ENCODE measurements at places on chromosomes 7 and 10.

DNA sequence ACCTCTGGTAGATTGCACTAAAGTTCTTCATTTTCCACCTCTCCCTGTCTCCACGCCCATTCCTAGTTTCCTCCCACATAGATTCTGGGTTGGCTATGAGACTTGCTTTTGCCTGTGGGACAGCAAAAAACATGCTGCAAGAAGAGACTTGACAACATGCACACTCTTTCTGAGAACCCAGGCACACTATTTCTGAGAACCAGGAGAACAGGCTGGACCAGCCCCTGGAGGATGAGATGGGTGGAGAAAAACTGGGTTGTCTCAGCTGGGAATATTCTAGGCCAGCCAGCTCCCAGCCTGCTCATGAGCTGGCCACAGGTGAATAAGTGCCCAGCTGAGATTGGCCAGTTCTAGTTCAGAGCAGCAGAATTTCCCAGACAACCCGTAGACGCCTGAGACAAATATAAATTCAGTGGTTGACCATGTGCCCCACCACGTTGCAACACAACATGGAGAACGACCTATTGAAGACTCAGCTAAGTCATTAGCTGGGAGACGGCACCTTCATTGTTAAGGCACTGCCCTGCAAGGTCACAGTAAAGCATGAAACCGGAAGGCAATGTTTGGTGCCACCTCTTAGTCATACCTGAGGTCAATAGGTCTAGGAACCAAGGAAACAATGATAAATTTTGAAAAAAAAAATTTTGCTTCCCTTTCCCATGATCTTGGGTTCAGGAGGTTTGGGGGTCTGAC, 92.7 kb upstream of the AKR1E2 start:
- no peak for DNase-seq

GRCh38 chr10:3652886-3653285, 132.1 kb downstream of the KLF6 start:
- no peak for DNase-seq

DNA sequence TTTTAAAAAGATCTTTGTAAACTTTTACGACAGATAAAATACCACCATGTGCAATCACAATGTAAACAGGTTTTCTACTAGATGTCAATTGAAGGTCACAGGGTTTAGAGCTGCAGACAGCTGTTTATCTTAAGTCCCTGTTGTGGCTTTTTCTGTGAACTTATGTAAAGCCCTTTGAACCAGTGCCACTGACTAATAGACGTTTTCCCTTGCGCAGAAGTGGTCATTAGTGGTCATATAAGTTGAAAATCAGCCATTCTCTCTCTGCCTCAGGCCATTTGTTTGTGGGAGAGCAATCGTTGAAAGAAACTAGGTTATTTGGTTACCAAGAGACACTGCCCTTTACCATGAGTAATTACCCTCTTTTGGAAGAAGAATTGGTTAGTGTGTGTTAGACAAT, 23.9 kb downstream of the CACNB2 start:
- DNase-seq, result no peak

DNA sequence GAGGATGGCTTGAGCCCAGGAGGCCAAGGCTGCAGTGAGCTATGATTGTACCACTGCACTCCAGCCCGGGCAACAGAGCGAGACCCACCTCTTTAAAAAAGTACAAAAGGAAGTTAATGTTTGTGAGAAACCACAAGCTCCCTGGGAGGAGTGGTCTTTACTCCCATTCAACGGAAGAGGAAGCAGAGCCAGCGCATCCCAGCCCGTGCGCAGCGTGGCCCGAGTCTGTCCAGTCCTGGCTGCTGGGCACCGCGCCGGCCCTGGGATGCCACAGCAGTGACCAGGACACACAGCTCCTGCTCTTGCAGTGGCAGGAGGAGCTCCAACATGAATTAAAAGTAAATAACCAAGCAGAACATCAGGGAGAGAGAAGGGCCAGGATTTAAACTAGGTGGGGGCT, 68.4 kb downstream of the ELFN1 start:
- DNase-seq, result no peak

GRCh38 chr7:85554236-85555178, 367.7 kb upstream of the SEMA3D start:
- DNase-seq, result no peak

- no peak for DNase-seq
These were observed 118.0 kb upstream of the PRSS58 start for GRCh38 chr7:142375710-142376313.

- no peak for DNase-seq
These were observed 108.0 kb downstream of the TWIST1 start for GRCh38 chr7:19009241-19009935.

DNA sequence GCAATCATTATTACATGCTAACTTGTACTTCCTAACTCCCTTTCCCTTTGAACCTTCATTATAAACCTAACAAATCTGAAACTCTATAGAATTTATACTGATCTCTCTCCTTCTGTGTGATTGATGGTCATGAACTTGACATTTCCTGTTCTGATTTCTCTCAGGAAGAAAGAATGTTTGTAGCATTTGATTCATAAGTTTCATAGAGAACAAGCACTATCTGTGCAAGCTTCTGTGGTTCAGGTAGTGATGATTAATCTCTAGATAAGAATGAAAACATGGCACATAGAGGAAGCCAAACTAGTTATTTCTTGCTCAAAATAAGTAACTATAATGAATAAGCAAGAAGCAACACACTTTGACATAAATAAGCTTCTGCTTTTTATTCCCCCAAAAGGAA, 34.2 kb downstream of the TFPI2 start:
- no peak for DNase-seq

DNA sequence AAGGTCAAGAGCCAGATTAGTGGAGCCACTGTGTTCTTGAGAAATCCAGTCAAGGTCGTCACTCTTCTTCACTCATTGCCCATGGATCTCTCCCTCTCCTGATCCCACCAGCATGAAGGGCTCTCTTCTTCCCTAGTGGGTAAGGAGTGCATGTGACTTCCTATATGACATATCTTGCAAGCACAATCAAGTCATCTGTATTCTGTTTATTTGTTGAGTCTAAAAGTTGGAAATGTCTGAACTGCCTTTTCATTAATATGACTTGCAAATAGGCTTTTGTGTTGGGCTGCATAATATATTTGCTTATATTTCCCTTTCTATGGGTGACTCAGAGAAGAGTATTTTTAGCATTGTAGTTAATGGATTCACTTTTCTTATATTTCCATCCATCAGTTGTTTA, 313.7 kb upstream of the KMT2E start:
- DNase-seq, result no peak

DNA sequence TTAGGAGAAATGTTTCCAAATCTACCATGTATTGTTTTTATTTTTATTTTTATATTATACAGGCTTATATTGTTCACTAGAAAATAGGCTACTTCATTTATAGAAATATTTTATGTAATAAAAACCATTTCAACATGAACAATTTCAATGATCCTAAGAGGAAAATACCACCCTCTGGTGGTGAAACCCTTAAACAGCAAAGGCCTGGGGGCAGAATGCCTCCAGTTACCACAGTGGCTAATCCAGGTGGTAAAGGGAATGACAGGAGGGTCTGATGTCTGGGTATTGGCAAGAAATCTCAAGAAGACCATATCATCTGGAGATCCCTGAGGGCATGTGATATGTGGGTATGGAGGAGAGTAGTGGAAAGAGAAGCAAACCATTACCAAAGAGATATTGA, 19.3 kb downstream of the MACC1 start:
- no peak for DNase-seq

DNA sequence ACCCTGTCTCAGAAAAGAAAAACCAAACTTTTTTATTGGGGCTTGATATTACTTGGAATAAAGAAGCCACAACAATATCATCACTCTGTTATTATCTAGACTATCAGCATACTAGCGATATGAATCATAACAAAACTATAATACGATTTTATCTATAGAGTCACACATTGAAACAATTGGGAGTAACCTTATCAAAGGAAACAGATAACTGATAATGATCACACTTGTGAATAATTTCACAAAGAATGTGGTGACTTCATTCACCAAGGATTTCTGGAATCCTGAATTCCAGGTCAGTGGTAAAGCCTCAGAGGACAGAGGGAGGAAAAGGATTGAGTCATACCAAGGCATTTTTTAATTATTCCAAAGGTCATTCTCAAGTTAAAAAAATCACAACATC, 32.1 kb upstream of the NMT2 start:
- no peak for DNase-seq

GRCh38 chr7:143385891-143386781, 5.0 kb downstream of the ZYX start:
- no peak for DNase-seq

DNA sequence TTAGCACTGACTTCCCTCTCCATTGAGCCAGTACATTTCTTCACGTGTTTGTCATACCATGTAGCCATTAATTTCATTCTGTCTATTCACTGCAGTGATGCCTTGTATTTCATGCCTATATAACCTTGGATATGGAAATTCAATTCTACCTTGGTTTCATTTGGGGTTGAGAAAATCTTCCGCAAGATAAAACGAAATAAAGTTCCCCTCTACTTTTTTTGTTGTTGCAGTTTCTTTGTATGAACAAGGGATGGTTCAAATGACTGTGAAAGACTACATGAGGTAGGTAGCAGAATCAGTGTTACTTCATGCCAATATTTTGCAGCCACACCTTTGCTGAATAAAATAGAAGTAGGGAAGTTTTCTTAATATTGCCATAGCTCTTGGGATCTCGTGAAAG, 55.6 kb downstream of the ITPRID1 start:
- no peak for DNase-seq

- DNase-seq, result no peak
These were observed 59.4 kb downstream of the MAD1L1 start for GRCh38 chr7:2173189-2173827.

DNA sequence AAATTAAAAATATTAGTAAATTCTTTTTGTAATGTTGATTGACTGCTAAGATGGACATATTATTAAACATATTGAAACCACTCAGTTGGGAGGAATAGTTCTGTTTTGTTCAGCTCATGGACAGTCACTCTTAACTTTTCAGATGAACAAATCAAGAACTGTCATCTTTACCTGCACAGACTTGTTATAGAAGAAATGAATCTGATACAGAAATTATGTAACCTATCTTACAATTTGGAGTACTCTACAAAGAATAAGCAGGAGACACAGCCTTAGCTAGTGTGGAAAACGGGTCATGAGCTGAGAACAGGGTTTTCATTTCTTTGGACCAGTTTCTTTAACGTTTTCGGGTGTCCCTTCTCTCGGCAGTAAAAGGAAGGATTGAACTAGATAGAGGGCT, 1.2 kb upstream of the ANLN start:
- DNase-seq, result no peak

DNA sequence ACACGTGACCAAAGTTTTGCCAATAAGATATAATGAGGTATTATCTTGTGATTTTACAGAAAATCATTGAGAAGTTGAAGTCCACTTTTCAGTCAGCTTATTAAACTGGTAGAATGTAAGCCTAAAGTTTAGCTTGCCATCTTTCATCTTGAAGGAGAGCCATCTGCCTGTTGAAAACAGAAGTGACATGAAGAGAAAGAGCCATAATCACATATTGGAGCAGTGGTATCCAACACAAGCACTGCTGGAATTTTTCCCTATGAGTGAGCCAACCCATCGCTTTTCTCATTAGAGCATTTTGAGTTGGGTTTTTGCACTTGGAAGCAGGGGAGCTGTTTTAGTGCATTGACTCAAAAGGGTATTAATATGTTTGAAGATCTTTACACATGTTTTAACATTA, 117.6 kb upstream of the FERD3L start:
- no peak for DNase-seq

DNA sequence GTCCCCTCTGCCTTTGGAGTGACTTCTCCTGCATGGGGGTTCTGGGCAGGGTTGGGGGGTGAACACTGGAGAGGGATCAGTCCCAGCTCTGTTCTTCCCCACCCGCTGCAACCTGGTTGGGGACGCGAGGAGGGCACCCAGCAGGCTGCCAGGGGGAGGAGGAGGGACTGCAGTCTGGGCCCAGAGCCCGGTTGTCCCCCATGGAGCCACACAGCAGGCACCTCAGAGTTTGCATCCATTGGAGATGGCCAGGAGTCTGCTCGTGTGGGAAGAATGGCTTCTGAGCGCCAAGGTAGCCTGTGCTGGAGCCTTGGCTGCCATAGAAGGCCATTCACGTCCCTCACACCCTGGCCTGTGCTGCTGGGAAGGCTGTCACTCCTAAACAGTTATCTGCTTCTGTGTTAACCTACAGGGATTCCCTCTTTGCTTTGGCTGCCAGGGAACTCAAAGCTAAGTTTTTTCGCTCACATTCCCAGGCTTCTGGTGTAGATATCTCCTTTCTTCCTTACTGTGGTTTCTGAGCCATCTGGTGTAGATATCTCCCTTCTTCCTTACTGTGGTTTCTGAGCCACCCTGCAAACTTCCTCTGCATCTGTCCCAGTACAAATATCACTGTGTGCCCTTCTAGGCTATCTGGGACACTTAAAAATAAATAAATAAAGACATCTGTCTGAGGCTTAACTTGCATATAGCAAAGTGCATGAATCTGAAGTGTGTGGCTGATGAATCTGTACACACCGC, 133.7 kb downstream of the LHPP start:
- no peak for DNase-seq

- DNase-seq, result no peak
These were observed 88.0 kb upstream of the TNS3 start for GRCh38 chr7:47669901-47670384.

- no peak for DNase-seq
These were observed 6.0 kb downstream of the FXYD4 start for GRCh38 chr10:43377424-43377883.

GRCh38 chr10:97771913-97772823, at the start of gene SFRP5:
Gene SFRP5 (minus strand): TSS chr10:97771999. CDS start chr10:97771833, 166 bp downstream.
- no peak for DNase-seq

DNA sequence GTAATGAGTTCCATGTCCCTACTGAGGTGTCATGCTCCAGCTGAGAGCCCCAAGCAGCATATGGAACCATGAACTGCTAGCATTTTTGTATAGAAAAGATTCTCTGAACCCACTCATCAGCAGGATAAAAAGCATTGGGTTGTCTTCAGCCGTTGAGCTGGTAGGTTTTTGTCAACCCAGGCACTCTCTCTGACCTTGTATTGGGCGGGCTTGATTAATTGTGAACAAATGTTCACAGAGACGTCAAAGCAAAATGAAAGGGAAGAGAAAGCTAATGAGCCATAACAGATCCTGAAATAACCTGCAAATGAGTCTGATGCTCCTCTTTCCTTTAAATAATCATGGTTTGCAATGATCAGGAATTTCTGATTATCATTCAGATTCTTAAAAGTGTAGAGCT, 924.7 kb upstream of the CELF2 start:
- DNase-seq, result no peak

GRCh38 chr7:47771336-47771989, 176.8 kb downstream of the PKD1L1 start:
- DNase-seq, result no peak

DNA sequence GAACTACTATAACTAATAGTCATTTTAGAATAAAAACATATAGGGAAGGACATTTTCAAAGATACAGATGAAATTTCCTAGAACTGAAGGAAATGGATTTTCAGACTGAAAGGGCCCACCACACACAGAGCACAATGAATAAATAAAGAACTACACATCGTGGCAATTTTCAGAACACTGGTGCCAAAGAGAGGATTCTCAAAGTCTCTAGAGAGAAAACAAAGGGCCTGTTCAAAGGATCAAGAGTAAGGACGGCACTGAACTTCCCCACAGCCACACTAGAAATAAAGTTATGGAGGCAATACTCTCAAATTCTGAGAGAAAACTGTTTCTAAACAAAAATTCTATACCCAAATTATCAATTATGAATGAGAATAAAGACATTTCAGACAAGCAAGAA, 21.9 kb downstream of the NAPEPLD start:
- DNase-seq, result no peak

GRCh38 chr7:135980665-135981180, 3.6 kb upstream of the MTPN start:
- DNase-seq, result peak; percentile 22

GRCh38 chr10:97686301-97686961, 610 bp downstream of the AVPI1 start:
- DNase-seq, result no peak

Data from stimulated activated CD4-positive, alpha-beta T cell treated with anti-CD3 and anti-CD28 coated beads, TNF-alpha, amount 100 ng/mL, for 1 hour (primary cell).